ENCODE measurements at places on chromosomes 12 and 14. TPM values are rescaled to one million over a fixed set of nuclear protein-coding genes. Genes with fewer than 3 reads are reported as not detected.
A peak's percentile ranks its signal among the peaks of the same experiment; 100 is the strongest.

Gene TAS2R8
- total RNA-seq = not detected

Gene KRT77
- not detected for total RNA-seq

Gene TAS2R7
- total RNA-seq = not detected

Gene POTEG
- not detected for total RNA-seq

Gene GSG1
- not detected for total RNA-seq

Gene INHBC
- total RNA-seq = not detected

Gene PLD4
- not detected for total RNA-seq

DNA sequence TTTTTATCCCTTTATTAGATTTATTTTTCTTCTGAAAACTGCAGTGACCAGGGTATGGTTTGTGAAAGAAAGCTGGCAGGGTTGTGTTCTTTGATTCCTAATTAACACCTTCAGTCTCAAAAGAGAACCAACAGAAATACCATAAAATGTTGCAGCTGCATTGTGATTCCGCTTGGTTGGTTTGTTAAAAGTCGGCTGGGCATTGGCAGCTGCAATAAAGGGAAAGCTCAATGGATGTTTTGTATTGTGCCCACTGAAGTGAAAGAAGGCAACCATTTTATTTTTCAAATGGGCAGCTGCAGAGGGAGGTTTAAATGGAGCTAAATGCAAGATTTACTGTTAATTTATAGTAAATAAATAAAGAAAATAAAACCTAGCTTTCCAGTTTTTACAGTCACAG is 16.7 kb downstream of the LGR5 start:
- no peak for DNase-seq

DNA sequence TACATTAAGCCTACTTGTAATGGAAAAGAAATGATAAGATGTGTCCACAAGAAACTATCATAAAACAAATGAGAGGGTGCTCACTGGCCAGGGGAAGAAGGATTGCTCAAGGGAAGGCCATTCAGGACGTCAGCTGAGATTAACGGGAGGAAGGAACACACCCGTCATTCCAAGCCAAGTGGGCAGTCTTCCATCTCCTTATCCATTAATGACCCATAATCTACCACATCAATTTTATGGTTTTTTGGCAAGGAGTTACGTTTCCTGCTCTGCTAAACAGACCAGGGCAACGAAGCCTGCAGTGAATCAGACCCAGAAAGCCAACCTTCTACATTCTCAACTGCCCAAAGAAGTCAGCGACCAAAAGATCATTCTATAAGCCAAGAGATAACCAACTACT is 25.1 kb downstream of the PRKAB1 start:
- peak; percentile 39 for DNase-seq

- no peak for DNase-seq
Measured at GRCh38 chr14:50103558-50103957, 12.8 kb downstream of the VCPKMT start.

GRCh38 chr12:6936636-6937480 is 6.8 kb upstream of the RNU7-1 start:
- no peak for DNase-seq

DNA sequence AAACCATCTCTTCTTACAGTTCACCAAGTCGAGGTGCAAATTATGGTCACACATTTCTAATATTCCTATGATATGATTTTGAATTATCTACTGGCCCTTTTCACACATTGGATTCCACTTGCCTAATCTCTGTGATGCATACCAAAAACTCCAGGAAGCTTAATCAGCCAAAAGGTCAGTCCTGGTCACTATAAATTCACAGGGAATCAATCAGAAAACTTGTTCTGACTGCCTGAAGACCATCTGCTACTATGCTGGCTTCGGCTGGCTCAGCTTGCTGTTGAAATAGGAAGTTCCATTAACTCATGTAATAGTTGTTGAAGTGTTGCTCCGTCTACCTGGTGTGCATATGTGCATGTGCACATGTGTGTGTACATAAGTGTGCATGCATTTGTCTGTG is 142.8 kb upstream of the FLRT2 start:
- no peak for DNase-seq

- peak; percentile 65 for DNase-seq
Measured at GRCh38 chr14:32202998-32203882, at the start of gene RNU6-8. TSS of gene RNU6-8 (minus strand) at chr14:32203269.

DNA sequence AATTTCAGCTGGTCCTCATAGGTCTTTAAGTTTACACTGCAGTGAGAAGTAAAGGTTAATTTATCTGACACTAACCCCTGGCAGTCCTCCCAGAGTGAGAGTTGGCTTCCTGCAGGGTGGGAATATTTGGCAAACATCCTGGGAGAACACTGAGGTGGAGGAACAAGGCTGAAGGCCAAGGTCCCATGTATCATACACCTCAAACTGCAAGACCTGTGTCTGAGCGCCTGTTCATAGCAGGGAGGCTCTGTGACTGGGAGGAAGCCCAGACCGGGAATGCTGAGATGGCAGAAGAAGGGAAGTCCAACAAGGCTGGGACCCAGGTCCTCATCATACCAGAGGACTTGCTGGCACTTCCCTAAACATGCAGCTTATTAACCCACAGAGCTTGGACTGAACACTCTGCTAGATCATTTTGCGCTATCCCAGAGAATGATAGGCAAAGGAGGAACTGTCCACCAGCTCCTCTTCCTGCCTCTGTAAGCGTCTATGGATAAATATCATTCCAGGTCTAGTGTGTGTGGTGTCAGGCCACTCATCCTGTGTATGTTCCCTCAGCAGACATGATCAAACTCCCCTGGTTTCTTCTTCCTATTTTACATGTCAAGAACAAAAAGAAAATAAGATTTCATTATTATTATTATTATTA is 199.6 kb upstream of the CNOT2 start:
- DNase-seq = no peak

DNA sequence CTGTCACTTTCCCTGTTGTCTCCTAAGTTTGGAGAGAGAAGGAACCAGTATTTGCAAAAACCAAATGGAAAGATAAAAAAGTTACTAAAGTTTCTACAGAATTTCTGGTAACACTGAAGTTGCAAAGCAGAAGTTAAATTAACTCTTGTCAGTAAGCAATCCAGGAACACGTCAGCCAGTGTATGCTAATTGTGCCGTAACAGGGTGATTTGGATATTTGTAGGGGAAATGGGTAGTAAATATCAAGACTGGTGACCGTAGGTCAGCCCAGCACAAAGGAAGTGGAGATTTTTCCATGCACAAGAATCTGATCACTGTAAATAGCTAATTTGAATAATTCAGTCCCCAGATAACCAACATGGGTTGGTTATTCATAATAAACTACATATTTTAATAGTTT is 2.3 kb downstream of the CDKN1B start:
- DNase-seq = no peak

DNA sequence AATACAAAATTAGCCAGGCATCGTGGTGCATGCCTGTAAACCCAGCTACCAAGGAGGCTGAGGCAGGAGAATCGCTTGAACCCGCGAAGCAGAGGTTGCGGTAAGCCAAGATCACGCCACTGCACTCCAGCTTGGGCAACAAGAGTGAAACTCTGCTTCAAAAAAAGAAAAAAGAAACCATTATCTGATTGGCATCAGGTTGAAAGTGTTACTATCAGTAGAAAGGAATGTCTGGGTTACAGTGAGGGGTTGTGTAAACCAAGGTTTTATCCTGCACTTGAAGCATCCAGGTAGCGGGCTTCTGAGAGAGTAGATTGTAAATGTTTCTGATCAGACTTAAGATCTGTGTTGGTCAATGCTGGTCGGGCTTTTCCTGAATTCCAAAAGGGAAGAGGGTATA is 14.1 kb upstream of the OXA1L start:
- no peak for DNase-seq

DNA sequence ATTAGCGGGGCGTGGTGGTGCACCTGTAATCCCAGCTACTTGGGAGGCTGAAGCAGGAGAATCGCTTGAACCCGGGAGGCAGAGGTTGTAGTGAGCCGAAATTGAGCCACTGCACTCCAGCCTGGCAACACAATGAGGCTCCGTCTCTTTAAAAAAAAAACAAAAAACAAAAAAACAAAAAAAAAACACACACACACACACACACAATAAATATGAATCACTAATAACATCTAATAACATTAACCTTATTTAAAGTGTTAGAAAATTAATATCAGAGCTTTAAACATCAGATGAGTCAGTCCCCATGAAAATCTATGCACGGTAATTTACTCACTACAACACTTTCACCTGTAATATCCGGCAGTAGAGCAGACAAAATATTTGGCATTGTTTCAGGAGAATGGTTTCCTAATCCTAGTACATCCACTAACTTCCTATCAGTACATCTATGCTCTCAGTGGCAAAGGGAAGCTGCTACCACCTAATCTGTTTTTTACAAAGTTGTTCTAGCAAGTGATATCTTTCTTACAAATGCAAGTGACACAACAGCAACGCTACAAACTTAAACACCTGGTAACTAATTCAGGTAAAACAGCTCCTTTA is 36.2 kb downstream of the MED13L start:
- DNase-seq = no peak

DNA sequence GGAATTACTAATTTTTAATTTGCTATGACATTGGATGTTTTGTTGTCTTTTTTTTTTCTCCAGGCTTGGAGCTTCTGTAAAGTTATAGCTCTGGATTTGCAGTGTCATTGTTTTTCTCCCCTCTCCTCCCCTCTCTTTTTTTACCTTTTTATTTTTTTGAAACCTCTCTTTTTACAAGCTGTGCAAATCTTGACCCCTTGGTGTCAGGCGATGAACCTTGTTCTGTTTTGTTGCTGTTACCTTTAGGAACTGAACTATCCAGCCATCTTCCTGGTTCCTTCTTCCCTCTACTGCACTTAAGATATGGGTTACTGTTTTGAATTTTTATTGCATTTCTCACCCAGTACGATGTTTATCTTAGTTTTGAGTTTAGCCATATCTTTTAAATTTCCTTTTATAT is 13.7 kb downstream of the KTN1 start:
- DNase-seq = no peak

DNA sequence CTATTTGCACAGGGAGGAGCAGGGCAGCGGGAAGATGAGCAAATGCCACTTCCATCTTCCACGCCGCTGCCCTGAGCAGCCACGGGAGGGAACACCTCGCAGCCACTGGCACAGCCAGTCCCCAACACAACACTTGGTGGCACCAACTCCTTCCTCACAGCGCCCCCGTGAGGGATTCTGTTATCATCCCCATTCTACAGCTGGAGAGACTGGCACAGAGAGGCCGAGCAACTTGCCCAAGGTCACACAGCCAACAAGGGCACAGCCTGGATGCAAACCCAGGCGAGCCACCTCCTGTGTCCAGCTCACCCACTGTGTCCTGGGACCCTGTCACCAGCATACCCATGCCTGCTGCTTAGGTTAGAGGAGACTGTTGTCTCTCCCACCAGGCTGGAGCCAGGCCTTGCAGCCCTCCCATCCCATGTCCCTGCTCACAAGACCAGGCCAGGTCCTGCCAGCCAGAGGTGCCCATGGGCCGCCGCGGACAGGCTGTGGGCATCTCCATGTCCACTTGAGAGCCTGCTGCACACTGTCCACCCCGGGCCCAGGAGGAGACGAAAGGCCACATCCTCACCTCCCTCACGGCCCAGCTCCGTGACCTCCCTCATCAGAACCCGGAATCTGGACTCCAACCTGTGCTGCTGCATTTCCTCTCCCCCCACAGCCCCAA is 57.0 kb downstream of the NCOR2 start:
- no peak for DNase-seq

DNA sequence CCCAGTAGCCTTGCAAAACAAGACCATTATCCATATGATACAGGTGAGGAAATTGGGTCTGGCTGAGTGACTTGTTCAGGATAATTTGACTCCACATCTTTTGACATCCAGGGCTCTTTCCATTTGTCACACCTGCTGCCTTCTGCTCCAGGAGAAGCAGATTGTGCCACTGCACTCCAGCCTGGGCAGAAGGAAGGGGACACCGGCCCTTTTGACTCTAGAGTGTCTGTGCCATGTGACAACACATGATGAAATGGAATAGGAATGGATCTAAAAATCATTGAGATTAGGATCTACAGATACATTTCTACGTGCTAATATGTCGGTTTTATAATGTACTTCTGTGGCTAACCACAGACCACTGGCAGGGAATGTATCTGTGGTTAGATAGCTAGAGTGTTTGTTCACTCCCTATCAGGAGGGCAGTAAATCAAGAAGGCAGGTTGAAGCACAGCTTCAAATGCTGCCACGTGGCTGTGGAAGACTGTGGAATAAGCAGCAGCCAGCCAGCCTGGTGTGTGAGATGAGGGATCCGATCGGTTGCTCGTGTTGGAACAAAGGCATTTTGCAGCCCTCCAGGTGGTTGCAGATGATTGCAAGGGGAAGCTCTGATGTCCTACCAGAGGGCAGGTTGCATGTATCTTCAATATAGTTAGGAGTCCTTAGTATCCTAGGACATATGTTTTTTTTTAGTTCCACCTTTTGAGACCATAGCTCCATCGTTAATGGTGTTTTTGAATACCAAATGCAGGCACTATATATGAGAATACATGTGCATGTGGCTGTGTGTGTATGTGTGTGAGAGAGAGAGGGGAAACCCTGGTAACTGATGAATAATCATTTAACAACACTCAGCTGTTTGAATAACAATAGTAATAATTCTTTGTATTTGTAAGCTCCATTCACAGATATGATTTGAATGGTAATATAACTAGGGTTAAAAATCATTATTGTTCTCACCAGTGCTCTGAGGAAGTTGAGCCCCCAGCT is 28.6 kb downstream of the EML1 start:
- DNase-seq = no peak

GRCh38 chr14:71136386-71137060 is 229.3 kb downstream of the PCNX1 start:
- DNase-seq = no peak

- peak; percentile 18 for DNase-seq
Measured at GRCh38 chr14:81211844-81212243, 8.9 kb downstream of the GTF2A1 start.

DNA sequence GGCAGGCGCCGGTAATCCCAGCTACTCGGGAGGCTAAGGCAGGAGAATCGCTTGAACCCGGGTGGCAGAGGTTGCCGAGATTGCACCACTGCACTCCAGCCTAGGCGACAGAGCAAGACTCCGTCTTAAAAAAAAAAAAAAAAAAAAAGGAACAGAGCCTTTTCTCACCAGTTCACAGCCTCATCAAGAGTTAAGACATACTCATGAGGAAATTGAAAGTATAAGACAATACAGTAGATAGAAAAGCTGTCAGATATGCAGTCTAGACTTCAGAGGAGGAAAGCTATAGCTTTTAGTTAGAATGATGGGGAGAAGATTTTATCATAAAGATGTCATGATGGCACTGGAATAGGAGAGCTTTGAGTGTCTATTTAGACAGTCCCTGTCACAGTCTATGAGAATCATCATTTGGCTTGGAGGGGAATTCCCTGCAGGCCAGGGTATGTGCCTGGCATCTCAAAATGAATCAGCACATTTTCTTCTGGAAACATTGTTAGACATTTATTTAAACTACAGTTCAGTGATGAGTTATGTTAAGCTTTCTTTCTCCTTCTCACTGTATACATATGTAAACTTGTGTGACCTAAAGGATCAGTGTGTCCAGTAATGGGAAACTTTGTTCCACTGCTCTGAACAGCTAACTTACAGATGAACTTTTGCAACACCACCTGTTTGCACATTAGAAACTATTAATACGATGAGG is 2.9 kb upstream of the RAB35 start:
- no peak for DNase-seq

GRCh38 chr14:106657460-106657859 is 1131.1 kb downstream of the TMEM121 start:
- DNase-seq = no peak

Data from tibial nerve (tissue), 4 donors.